GDM1 (cell line): ENCODE measurements at places on chromosomes 7 and 10.

DNA sequence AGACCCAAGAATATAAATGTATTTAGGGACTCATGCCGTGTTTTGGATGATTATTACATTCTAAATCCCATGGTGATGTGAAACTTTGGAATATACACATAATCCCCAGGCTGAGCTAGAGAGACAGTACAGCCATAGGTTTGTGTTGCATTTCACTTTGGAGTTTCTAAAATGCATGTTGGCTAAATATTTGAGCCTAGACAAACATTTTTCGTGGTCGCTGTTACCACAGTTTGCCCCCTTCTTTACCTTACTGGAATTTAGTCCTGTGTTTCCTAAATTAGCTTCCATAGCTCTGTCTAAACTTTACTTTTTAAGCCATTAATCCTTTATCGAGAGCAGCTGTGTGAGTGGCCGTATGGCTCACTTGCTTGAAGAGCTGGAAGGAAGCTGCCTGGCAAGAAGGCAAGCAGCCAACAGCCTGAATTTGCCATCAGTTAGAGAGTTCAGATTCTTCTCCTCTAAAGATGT, 192.0 kb downstream of the BICC1 start:
- no peak for DNase-seq

DNA sequence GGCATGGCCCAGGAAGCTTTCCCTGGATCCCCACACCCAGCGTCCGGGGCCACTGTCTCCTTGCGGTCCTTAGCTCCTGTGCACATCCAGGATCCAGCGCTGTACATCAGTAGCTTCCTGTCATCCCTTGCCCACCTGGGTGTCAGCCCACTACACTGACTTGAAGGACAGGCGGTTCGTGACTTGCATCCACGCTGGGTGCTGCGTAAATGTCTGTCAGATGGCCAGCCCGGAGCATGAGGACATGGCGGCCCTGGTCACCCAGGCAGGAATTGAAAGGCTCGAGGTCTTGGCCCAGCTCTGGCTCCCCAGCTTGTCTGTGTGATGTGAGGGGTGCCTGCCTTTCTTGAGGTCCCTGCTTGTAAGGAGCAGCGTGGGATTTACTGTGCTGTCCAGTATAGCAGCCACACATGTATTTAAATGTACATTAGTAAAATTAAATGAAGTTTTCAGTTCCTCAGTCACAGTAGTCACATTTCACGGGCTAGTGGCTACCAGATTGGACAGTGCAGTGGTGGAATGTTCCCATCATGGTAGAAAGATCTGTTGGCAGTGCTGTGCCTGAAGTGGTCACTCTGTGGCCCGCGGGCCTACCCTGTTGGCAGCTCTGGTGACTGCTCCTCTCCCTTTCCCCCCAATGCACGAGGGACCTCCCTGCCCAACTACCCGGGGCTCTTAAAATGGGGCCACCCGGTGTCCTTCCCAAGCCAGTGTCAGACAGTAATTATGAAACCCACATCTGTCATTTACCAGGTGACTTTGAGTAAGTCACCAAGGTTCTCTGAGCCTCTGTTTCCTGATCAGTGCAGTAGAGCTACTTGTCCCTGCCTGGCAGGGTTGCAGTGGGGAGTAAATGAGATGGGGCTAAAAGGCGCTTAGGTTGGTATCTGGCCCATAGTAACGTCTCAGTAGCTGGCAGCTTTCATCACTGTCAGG, 97.8 kb upstream of the PPIF start:
- DNase-seq, result no peak

GRCh38 chr10:107739951-107740350, 575.4 kb upstream of the SORCS1 start:
- DNase-seq, result no peak

- DNase-seq, result no peak
Measured at GRCh38 chr10:52488606-52489485, 174.8 kb downstream of the DKK1 start.

DNA sequence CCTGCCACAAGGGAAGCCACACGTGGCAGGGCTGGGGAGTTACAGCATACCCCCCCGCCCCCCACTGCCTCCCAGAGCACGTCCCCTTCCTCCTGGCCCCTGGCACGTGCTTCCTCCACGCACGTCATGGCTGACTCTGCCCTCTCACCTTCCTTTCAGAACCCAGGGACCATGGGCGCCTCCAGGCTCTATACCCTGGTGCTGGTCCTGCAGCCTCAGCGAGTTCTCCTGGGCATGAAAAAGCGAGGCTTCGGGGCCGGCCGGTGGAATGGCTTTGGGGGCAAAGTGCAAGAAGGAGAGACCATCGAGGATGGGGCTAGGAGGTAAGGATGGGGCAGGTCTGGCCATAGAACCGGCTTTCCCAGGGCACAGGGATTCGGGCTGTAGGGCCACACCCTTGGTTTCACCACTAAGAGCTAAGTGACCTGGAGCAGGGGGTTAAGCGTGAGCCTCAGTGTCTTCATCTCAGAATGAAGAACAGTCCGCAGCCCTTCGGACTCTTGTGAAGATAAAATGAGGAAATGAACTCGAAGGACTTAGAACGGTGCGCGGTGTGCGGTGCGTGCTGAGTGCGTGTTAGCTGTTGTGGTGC, 2.5 kb downstream of the NUDT1 start:
- no peak for DNase-seq

DNA sequence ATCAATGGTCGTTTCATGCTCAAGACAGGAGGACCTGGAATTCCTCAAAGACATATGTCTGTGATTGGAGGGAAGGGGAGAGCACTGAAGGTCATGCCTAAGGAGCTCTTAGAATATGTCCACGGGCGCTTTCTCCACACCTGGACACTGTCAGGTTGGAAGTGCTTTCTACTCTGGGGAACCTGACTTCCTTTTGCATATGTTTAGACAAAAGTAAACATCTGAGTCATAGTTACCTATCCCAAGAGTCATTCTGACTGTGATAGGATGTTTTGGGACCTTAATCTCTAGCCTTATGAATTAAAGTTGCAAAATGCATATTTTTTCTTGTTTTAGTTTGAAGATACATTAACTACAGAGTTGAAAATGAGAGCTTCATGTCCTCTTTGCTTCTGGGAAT, 251.7 kb downstream of the KLF6 start:
- no peak for DNase-seq

- DNase-seq, result no peak
Measured at GRCh38 chr10:24849501-24850299, 102.7 kb downstream of the PRTFDC1 start.

DNA sequence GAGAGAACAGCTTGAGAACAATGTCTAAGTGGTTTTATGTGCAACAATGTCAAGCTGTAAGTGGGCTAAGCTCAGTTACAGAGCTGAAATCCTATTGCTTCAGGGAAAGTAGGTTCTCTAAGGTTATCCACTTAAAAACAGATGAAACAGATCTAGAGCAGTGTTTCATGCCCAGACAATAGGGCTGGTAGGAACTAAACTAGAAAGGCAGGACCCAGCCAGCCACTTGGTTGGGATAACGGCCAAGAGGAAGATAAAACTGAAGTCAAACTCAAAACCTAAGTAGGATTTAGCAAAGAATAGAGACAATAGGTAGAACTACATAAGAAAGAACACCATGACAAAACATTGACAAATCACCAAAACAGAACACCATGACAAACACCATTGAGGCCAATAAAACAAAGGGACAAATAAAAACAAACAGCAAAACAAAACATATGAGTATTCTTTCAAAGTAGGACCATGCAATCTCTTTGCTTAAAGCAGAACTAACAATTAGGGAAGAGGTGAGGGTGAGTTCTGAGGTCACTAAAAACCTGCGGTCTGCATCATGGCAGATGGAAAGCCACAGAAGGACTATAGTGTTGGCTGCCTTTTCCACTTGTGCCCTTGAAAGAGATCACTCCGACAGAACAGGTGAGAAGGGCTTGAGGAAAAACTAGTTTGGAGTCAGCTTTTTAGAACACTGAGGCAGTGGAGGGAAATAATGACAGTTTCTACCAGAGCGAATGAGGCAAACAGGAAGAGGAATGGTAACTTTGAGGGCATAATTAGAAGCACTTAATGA, 81.0 kb downstream of the HGF start:
- DNase-seq, result no peak

DNA sequence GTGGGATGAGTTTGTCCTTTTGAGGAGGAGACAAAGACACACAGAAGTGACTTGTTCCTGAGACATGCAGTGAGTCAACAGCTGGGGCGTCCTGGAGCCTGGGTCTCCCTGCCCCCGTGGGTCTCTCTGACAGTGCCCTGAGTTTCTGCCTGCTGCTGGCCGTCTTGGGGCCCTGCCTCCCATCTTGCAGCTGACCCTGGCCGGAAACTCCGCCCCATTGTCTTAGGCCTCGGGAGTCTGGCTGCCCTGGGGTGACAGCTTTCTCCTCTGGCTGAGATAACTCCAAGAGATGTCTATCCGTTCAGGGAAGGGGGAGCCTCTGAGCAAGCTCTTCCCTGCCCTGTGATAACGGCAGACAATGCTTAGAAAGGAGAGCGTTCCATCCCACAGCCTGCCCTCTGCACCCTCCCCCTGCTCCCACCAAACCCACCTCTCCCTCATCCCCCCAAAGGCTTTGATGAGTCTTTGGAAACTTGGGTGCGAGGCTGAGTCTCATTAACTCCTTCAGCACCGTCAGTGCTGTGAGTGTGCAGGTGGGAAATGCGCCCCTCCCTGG, 69.5 kb upstream of the PODXL start:
- DNase-seq, result no peak

- DNase-seq, result no peak
Measured at GRCh38 chr10:124161601-124162000, 68.2 kb upstream of the CHST15 start.

DNA sequence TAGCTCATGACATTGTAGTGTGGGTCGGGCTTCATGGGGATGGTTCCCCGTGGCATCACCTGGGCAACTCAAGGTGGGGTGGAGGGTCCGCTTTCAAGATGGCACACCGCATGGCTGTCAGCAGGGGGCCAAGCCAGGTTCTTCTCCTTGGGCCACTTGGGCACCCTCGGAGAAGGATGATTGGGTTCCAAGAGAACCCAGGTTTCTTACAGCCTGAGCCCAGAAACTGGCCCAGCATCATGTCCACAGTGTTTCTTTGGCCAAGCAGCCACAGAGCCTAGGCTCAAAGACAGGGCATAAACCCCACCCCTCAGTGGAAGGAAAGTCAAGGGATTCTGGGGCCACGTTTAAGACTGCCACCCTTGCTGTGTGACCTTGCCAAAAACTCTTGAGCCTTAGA, 110.6 kb downstream of the PTPN20 start:
- no peak for DNase-seq

GRCh38 chr7:115910541-115911164, 119.9 kb downstream of the TFEC start:
- DNase-seq, result peak; percentile 30

- DNase-seq, result no peak
Measured at GRCh38 chr10:131973160-131973951, 8.4 kb downstream of the BNIP3 start.

GRCh38 chr7:149367418-149368180, 93.3 kb downstream of the ZNF777 start:
- no peak for DNase-seq

DNA sequence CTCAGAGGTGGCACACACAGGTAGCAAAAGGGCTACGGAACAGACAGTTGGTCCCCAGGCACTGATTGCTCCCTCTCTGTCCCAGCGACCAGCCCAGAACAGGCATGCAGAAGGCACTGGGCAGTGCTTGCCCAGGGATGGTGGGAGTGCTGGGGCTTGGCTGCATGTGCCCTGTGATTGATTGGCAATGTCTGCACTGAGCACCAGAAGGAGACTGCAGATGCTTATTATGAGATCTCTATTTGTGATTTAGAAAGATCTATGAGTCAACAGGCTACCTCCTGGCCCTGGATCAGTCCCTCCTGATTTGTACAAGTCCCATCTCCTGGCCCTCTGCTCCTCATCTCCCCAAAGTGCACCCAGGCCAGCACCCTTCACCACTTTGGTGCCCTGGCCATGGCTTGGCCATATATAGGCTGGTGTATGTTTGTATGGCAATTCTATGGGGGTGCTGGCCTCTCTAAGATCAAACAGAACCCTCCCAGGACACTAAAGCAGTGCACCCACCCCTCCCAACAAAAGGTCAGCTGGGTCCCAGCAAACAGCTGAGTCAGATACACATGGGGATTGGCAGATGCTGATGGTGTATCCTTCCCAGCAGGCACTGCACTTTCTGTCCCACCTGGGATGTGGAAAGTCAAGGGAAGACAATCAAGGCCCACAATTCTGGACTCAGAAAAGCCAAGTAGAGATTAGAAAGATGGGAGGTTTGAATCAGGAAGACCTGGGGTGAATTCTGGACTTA, 30.9 kb downstream of the CAMK2B start:
- no peak for DNase-seq

DNA sequence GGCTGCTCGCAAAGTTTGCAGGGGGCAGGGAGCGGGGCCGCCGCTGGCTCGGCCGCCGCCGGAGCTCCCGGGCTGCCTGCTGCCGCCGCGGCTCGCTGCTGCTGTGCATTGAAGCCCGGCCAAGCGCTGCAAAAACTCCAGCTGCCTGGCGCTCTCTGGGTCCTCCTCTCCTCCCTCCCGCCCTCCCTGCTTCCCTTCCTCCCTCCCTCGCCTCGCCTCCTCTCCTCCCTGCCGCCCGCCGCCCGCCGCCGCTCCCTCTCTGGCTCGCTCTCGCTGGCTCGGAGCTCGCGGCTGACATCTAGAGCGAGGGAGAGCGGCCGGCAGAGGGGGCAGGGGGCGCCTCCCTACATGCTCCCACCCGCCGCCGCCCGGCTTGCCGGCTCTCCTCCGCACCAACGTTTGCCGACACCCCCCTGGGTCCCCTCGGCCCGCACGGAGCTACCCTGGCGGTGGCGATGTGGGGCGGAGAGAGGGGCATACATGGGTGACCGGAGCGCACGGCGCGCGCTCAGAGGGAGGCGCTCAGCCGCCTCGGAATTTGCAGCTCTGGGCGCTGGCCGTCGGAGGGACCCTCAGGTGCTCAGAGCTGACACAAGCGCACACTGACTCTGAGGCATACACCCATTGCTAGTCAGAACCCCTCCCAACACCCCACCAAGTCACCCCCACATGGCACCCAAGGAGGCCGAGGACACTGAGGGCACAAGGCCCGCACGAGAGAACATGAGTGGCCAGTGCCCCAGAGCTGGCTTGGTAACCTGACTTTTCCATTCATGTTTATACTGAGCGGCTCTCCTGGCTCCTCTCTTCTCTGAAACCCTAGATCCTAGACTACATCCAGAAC, 1.2 kb upstream of the PLXNA4 start:
- peak; percentile 52 for DNase-seq

DNA sequence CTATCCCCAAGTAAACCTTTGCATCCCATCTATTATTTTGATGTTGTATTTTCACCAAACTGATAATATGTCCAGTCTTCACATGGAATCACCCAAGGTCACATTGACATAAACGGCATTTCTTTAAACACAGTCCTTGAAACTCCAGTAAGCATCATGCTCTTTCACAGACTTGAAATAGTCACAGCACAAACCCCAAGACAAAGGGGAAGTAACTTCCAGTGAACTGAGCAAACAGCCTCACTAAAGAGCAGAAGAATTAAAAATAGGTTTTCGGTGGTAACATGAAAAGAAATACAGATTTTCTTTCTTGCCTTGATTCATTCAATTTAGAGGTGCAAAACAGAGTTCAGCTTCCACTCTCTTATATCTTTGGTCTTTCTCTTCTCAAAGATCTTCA, 253.7 kb downstream of the SFMBT2 start:
- peak; percentile 34 for DNase-seq

DNA sequence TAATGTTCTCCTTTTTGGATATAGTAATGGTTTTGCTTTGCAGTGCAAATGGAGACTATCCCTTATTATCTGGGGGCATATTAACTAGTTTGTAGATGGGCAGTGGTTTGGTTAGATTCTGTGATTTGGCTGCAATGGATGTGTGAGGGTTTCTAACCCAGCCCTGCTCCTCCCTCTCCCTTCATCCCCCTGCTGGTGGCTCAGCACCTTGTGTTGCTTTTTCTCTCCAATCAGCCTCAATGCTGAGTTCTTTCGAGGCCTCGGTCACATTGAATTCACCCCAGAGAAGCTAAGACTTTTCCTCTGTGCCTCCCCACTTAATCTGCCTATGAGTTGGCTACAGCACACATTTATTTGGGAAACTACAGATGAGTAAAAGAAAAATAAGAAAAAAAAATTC, 120.0 kb downstream of the MALRD1 start:
- no peak for DNase-seq
